ENCODE measurements at places on chromosomes 13 and 19.

- DNase-seq: peak; percentile 88
Observed at GRCh38 chr19:17766543-17767131, 15.4 kb downstream of the FCHO1 start.

DNA sequence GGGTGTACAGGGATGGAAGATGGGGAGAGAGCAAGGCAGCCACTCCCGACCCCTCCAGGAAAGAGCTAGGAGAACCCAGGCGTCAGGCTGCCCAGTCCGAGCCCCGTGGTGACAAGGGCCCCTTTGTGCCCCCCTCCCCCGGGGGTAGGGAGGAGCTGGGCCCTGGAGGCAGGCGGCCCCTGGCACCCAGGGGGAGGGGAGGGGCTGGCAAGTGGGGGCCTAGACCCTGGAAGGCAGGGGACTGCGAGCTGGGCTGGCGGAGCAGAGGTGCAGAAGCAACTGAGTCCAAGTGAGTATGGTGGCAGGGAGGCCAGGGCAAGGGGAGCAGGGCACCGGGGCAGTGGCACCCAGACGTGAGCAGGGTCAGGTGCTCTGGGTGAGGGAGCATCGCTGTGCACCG lies at the start of gene MAG:
MAG (plus strand) TSS at position 246 of the 400 bp plus-strand sequence. CDS start 3,248 bp downstream, outside the sequence.
- DNase-seq: no peak

DNA sequence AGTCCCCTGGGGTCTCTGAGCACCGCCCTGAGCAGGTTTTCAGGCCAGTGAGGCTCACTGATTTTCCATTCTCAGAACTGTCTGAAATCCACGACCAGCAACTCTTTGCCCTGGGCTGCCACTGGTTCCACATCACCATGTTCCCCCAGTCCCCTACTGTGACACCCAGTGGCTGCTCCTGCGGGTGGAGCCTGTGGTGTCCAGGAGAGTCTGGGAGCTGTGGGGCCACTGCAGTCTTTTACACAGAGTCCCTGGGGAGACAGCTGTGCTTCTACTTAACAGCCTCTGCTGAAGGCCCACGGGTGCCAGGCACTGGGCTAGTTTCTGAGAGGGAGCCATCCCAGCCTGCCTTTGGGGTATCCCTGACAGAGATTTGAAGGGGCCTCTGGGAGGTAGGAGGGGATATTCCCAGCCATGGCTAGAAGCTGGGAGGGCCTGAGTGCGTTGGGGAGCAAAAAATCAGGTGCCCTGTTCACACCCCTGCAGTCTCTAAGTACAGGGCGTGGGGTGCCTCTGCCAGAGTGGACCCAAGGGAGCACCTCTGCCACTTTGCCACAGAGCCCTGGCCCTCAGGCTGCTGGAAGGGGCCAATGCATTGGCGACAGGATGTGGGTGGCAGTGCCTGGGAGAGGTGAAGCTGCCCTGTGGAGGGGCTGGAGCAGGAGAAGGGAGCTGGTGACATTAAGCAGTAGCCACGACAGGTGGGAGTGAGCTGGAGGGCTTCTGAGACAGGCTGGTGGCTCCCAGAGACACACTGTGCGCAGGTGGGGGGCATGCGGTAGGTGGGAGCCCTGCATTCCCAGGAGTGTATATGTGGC lies 200.2 kb upstream of the ZNF536 start:
- DNase-seq: no peak

DNA sequence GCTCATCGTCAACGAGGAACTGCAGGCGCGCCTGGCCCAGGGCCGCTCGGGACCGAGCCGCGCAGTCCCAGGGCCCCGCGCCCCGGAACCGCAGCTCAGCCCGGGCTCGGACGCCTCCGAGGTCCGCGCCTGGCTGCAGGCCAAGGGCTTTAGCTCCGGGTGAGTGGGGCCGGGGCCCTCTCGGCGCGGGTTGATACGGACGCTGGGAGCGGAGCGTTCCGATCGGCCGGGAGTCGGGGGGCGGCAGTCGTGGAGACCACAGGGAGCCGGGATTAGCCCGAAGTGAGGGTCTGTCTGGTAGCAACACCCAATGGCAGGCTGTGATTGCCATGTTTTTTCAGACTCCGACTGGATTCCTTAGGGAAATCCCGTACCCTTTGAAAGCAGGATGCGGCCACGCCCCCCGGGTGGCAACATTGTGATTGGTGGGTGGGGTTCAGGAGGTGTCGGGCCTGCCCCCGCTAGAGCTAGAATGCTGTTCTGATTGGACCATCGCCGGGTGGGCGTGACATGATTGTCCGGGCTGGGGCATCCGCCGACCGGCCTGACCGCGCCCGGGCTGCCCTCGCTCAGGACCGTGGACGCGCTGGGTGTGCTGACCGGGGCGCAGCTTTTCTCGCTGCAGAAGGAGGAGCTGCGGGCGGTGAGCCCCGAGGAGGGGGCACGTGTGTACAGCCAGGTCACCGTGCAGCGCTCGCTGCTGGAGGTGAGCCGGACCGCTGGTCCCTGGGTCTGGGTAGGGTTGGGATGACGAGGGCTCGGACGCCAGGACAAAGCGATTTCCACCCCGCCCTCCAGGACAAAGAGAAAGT lies 11.3 kb downstream of the EPS8L1 start:
- DNase-seq: peak; percentile 42

DNA sequence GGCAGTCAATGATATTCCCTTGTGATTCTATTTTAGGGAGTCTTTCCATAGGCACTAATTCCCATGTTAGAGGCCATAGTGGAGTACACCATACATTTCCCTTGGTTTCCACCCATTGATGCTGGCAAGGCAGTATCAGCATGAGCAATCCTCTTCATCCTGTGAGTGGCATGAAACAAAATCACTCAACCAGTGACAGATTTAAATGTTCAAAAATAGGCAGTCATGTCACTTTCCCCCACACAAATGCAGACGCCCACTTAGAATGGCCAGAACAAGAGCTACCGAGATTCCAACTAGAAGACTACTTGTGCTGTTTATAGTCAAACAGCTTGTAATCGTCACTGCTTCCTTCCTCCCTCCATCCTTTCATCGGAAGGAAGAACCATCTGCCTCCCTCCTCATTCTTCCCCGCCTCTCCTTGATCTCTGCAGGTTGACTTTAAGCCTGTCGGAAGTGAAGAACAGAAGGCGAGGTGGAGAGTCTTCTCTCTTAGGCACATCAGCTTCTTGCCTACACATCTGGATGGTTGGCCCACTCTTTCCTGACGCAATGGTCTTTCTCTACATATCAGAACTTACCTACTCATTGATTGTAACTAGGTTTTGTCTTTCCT lies 22.6 kb downstream of the RASL11A start:
- DNase-seq: no peak

DNA sequence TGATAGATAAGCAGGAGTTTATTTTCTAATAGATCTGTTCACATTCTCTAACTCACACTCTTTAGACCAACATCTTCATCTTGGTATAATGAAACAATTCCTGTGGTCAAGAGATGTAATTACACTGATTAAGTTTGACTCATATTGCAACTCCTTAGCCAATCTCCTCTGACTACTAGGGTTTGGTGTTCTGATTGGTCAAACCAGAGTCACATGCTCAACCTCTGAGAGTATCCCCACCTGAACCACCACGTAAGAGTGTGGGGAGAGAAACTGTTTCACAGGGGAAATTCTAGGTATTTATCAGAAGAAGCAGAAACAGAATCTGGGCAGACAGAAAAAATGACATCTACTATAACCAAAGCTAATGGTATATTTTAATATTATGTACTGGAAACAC lies 42.4 kb downstream of the UQCRFS1 start:
- DNase-seq: peak; percentile 31

DNA sequence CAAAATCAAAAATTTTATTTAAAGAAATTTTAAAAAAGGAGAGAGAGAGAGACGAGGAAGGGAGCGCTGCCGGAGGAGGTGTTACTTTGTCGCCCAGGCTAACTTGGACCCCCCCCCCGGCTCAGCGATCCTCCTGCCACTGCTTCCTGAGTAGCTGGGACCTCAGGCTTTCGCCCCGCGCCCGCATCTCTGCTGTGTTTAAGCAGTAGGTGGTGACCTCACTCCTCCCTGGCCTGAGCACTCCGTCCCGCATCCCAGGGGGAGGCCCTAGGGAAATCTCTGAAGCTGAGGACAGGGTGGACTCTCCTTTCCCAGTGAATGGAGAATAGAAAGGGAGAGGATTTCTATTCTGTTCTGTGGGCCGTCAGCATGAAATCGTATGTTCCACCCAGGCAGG lies 485 bp upstream of the ZNF845 start:
- peak; percentile 7 for DNase-seq

GRCh38 chr13:74661851-74662250 lies 527.6 kb upstream of the KLF12 start:
- DNase-seq: no peak

GRCh38 chr13:103350147-103350546 lies 283.9 kb upstream of the SLC10A2 start:
- DNase-seq: no peak

DNA sequence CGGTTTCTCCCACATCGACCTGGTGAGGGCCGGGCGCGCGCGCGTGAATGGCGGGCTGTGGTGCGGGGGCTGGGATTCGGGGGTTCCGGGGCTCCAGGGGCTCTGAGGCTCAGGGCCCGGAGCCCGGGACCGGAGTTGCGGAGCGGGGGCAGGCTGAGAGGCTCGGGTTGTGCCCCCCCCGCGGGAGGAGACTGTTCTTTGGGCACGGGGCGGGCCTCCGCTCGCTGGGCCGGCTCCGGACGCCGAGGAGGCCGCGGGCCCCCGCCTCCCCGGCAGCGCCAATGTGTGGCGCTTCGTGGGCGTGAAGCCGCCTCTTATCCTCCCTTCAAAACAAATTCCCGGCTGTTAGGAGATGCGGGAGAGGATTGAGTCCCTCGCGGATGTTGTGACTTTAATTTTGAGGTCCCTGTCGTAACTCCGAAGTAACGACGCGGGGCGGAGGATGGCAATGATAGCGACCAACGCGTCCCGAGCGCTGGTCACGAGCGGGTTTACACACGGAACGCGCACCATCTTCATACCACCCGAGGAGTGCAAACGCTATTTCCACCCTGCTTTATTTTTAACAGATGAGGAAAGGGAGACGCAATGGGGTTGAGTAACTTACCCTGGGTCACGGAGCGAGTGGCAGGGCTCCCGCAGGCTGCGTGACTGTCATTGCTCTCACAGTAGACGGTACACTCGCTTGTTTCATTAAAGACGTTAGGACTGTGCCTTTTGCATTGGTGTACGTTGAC lies 536 bp downstream of the UBA2 start:
- DNase-seq: peak; percentile 42

DNA sequence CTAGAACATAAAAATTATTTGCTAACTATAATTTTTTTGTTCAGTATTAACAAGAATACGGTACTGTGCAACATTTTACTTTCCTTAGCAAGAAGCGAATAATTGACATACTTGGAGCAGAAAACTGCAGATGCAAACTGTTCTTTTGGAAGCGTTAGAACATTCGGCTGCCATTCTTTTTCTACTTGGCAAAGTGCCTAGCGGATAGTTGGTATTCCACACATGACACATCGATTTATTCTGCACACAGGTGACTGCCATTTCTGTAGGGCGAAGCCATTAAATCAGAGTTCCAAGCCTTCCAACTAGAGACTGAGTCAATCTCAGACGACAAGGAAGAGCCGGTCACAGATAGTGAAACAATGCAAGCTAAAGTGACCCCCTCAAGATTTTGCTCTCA lies 117.4 kb downstream of the TRPC4 start:
- DNase-seq: no peak

DNA sequence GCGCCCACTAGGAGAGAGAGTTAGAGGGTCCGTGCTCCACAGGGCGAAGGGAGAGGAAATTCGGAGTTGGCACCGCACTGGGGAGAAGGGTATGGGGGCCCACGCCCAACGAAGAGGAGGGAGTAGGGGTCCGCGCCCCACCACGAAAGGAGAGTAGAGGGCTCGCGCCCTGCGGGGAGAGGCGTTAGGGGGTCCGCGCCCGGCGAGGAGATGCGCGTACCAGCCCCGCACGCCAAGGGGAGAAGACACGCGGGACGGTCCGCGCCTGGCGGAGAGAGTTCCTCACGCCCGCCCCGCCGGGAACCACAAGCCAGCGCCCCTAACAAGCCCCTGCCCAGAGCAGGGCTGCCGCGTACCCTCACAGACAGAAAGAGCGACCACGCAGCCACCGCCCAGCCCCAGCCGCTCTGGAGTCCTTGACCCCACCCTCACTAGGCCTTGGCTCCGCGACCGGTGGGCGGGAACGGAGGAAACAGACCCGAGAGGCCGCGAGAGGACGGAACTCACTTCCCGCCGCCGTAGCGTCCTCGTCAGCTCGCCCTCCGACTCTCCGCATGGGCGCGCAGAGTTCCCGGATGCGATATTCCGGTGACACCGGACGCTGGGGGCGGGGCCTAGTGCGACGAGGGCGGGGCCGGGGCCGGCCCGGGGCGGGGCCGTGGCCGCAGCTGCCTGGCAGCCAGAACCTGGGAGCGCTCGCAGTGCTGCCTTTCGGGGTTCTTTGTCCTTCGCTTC lies 20.0 kb upstream of the ZSCAN18 start:
- DNase-seq: no peak

- no peak for DNase-seq
Observed at GRCh38 chr13:37357548-37357947, 241.0 kb downstream of the POSTN start.

DNA sequence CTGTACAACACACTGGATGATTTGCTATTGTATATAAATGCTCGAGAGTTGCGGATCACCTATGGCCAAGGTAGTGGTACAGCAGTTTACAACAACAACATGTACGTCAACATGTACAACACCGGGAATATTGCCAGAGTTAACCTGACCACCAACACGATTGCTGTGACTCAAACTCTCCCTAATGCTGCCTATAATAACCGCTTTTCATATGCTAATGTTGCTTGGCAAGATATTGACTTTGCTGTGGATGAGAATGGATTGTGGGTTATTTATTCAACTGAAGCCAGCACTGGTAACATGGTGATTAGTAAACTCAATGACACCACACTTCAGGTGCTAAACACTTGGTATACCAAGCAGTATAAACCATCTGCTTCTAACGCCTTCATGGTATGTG lies 21.5 kb downstream of the OLFM4 start:
- DNase-seq: no peak

DNA sequence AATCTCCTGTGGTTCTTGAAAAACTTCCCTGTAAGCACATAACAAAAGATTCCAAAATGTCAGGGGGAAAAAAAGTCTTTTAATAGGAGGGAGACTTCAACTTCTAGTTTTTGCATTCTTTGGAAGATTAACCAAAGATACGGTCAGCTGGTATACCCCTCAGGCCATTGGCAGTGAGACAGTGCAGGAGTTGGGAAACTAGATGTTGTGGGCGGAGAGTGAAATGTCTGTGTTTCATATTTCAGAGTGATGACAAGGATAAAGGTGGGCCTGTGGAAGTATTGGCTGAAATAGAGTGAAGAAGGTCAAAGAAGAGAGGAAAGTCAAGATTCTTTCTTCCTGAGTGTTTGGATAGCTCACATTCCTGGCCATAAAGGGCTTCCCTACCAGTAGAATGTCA lies 40.8 kb downstream of the CYP2B6 start:
- DNase-seq: no peak

GRCh38 chr13:75383064-75383715 lies 98.8 kb downstream of the TBC1D4 start:
- DNase-seq: no peak

GRCh38 chr19:2494447-2495129 lies 18.7 kb downstream of the GADD45B start:
- DNase-seq: peak; percentile 64

- peak; percentile 57 for DNase-seq
Observed at GRCh38 chr19:50331221-50331993, 2.2 kb upstream of the KCNC3 start.
